ENCODE measurements at places on chromosomes 11 and 22. TPM values are rescaled to one million over a fixed set of nuclear protein-coding genes. Genes with fewer than 3 reads are reported as not detected.

- no peaks in the 10 kb centered on the region for H3K4me1 ChIP-seq
- no peak overlapping the region for H3K27ac ChIP-seq
- DNase-seq: no peak
These were observed 697.1 kb upstream of the FAT3 start for GRCh38 chr11:91527380-91528030.

DNA sequence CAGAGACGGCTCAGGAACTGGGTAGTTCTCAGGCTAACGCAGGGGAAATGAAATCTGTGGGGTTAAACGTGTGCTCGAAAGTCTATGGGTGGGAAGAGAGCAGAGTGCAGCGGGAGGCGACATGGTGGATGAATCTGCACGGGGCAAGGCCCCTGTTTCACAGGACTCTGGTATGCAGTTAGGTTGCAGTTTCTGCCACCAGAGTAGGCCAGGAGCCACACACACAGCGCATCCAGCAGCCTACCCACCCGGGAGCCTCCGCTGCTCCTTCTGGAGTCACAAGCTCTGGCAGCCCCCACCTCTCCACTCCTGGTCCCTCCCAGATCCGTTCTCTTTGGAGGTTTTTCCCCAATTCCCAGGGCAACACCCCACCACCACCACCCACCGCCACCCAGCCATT, 27.0 kb downstream of the SPATA19 start:
- no peak overlapping the region for H3K4me3 ChIP-seq
- H3K27me3 ChIP-seq: no peaks in the 10 kb centered on the region
- DNase-seq: no peak
- no peak overlapping the region for H3K27ac ChIP-seq
- H3K36me3 ChIP-seq: no peaks in the 10 kb centered on the region

DNA sequence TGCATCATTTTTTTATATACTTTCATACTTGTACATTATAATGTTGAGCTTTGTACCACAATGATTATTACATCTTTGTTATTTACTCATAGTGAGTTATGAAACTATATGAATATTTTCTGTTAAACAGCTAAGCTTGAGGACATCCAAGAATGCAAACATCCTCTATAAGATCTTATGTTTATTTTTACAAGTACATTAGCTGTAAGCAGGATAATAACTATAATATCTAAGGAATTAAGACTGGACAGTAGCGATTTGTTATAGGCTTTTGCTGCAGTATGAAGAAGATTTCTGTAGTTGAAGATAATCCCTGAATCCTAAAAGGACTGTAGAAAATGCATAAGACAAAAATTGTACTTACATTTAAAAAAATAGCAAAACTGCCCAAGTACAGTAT, 176.0 kb downstream of the METTL15 start:
- no peak for DNase-seq
- H3K36me3 ChIP-seq: no peaks in the 10 kb centered on the region
- no peak overlapping the region for H3K27ac ChIP-seq
- no peaks in the 10 kb centered on the region for H3K4me1 ChIP-seq
- no peaks in the 10 kb centered on the region for H3K27me3 ChIP-seq

- peak overlapping the region; percentile 71 for H3K4me3 ChIP-seq
- no peak for DNase-seq
- H3K4me1 ChIP-seq: peaks cover 2% of the 10 kb centered on the region
- H3K27ac ChIP-seq: peak overlapping the region; percentile 91
These were observed 483 bp upstream of the HYLS1 start for GRCh38 chr11:125886997-125887372.

- no peak overlapping the region for H3K4me3 ChIP-seq
- H3K4me1 ChIP-seq: no peaks in the 10 kb centered on the region
- H3K27me3 ChIP-seq: no peaks in the 10 kb centered on the region
- no peak overlapping the region for H3K27ac ChIP-seq
These were observed 1325.8 kb downstream of the TBC1D22A start for GRCh38 chr22:48088251-48088650.

DNA sequence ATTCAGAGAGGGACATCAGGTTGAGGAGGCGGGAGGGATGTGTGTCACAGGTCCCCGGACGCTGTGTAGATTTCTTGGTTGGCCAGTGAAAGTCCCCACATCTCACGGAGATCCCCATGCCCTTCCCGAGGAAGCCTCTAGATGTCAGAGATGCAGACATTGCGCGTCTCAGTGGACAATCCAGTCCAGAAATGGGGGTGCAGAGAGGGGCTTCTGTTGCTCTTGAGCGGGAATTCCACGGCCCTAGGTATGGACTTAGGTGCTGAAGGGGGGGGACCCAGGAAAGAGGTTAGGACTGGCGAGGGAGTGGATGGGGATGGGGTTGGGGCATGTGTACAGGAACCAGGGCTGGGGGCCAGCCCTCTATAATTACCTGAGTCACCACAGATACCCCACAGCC, 7.0 kb downstream of the THY1 start:
- H3K27ac ChIP-seq: no peak overlapping the region
- DNase-seq: no peak

DNA sequence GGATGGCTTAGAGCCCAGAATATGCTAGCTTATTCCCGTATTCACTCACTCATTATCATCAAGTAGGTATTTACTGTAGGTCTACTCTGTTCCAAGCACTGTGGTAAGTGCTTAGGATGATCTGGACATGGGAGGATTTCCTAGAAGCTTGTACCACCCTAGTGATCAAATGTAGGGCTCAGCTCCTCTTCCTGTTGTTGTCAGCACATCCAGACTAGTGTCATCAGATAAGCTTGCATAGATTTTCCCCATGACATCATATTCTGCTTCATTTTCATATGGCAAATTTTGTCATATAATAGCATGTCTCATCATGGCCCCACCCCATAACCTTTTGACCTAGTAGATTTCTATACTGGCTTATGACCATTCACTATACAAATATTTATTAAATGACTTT, 19.3 kb upstream of the NUCB2 start:
- H3K4me1 ChIP-seq: no peaks in the 10 kb centered on the region
- H3K4me3 ChIP-seq: no peak overlapping the region
- H3K27ac ChIP-seq: no peak overlapping the region
- DNase-seq: no peak
- no peaks in the 10 kb centered on the region for H3K36me3 ChIP-seq

GRCh38 chr11:58135171-58135570, 9.8 kb upstream of the OR9I1 start:
- H3K4me1 ChIP-seq: no peaks in the 10 kb centered on the region
- H3K27ac ChIP-seq: no peak overlapping the region
- DNase-seq: no peak
- no peaks in the 10 kb centered on the region for H3K36me3 ChIP-seq

DNA sequence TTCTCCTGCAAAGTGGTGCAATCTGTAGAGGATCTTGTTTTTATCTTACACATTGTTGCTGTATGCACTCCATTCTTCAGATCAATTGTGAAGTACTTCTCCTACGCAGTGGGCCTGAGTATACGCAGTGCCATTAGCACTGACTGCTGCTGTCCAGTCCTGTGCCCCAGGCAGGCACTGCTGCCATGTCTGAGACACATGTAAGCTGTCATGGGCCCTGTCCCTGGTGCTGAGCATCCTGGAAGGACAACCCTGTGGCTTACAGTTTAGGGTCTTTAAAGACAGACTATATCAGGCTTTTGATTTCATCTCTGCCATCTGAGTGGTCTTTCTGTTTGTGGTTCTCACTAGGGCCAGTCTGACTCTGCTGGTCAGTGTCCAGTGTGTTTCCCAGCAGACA, 44.8 kb upstream of the PTPN5 start:
- no peak for DNase-seq
- no peaks in the 10 kb centered on the region for H3K4me1 ChIP-seq

DNA sequence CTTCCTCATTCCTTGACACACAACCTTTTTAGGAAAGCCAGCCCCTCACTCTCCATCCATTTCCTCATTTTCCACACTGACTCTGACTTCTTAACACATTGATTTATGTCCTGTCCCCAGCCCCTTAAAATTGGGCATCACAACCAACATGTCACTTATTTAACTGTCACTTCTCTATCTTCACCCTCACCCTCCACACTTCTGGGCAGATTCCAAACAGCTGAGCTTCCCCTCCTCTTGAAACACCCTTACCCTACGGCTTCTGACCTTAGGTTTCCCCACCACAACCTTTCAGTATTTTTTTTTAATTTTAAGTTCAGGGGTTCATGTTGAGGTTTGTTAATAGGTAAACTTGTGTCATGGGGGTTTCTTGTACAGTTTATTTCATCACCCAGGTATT, 696.3 kb downstream of the DLG2 start:
- no peak overlapping the region for H3K27ac ChIP-seq
- H3K4me1 ChIP-seq: no peaks in the 10 kb centered on the region
- H3K4me3 ChIP-seq: no peak overlapping the region
- H3K27me3 ChIP-seq: no peaks in the 10 kb centered on the region

GRCh38 chr22:30181459-30182349, 64.9 kb downstream of the LIF start:
- no peak for DNase-seq
- no peaks in the 10 kb centered on the region for H3K27me3 ChIP-seq
- no peak overlapping the region for H3K27ac ChIP-seq
- no peak overlapping the region for H3K4me3 ChIP-seq

GRCh38 chr11:2090172-2091111, 48.7 kb downstream of the IGF2 start:
- H3K27me3 ChIP-seq: no peaks in the 10 kb centered on the region
- H3K4me3 ChIP-seq: no peak overlapping the region
- H3K36me3 ChIP-seq: no peaks in the 10 kb centered on the region
- peaks cover 8% of the 10 kb centered on the region for H3K4me1 ChIP-seq
- H3K27ac ChIP-seq: no peak overlapping the region

GRCh38 chr22:28942801-28943500, 59.6 kb downstream of the ZNRF3 start:
- DNase-seq: no peak
- H3K27me3 ChIP-seq: no peaks in the 10 kb centered on the region
- no peak overlapping the region for H3K27ac ChIP-seq
- no peak overlapping the region for H3K4me3 ChIP-seq
- peaks cover 27% of the 10 kb centered on the region for H3K4me1 ChIP-seq
- H3K36me3 ChIP-seq: no peaks in the 10 kb centered on the region

DNA sequence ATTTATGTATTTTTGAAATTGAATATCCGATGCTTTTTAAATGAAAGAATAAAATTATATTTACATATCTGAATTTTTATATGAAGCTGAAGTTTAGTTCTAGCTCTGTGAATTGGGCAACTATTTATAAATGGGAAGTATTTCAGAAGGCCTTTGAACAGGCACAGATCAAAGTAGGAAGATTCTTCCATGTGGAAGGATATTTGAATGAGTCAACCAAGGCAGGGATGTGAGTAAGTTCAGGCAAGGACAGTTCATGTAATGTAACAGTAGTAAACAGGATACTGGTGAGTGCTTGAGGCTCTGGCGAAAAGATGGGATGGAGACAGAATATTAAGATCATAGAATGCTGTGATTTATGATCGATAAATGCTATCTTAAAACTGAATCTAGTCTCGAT, 417.8 kb upstream of the CCDC179 start:
- no peak overlapping the region for H3K27ac ChIP-seq
- no peaks in the 10 kb centered on the region for H3K4me1 ChIP-seq
- no peaks in the 10 kb centered on the region for H3K27me3 ChIP-seq
- H3K36me3 ChIP-seq: no peaks in the 10 kb centered on the region

DNA sequence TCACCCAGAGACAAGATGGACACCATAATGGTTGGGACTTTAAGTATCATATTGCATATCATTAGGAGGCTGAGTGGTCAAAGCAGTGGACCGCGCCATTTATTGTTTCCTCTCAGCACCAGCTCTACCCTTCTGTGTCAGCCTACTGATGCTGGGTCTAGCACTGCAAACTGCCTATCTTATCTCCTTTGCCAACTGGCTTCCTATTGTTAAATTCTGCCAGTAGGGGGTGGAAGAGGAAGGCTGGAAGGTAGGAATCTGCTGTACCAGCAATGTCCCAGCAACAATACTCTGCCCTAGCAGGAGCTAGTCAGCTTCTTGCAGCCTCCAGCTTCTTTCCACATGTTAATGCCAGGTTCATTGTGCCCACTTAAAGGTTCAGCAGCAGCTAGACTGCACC, 367.1 kb upstream of the PDGFD start:
- H3K27me3 ChIP-seq: no peaks in the 10 kb centered on the region
- no peaks in the 10 kb centered on the region for H3K36me3 ChIP-seq
- H3K4me3 ChIP-seq: no peak overlapping the region

- no peak overlapping the region for H3K4me3 ChIP-seq
- DNase-seq: no peak
- H3K36me3 ChIP-seq: peaks cover 59% of the 10 kb centered on the region
- H3K4me1 ChIP-seq: peaks cover 11% of the 10 kb centered on the region
These were observed 3.4 kb downstream of the IRF7 start for GRCh38 chr11:612201-612960.

DNA sequence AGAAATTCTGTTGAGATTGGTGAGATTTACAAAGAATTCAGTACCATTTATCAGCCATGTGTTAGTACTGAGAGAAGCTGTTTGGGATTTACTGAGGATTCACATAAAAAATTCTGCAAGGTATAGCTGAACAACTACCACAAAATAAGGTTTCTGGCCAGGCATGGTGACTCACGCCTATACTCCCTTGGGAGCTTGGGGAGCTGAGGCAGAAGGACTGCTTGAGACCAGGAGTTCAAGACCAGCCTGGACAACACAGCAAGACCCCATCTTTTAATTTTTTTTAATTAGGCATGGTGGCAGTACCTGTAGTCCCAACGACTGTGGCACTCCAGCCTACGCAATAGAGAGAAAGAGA, 86.7 kb downstream of the SIK3 start:
- no peaks in the 10 kb centered on the region for H3K36me3 ChIP-seq
- no peaks in the 10 kb centered on the region for H3K4me1 ChIP-seq
- H3K27ac ChIP-seq: no peak overlapping the region
- no peak for DNase-seq
- no peaks in the 10 kb centered on the region for H3K27me3 ChIP-seq

DNA sequence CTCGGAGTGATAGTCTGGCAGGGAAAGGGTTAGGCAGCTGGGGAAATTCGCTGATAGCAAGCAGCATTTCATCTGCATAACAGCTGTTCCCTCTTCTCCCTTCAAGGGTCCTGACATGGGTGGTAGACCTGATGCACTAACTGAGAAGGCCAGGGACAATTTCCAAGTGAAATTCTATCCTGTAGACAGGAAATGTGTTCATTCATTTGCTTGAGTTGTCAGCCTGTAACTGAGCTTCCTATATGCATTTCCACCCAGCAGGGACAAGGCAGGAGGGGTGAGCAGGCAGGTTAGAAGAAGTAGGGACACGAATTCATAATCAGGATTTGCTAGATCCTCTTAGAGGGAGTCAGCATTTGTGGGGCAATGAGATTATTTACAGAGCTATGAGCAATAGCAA, 154.3 kb upstream of the NCAM1 start:
- no peak overlapping the region for H3K4me3 ChIP-seq
- no peaks in the 10 kb centered on the region for H3K27me3 ChIP-seq
- H3K4me1 ChIP-seq: peaks cover 3% of the 10 kb centered on the region
- no peak for DNase-seq

- DNase-seq: no peak
- H3K36me3 ChIP-seq: no peaks in the 10 kb centered on the region
- peaks cover 7% of the 10 kb centered on the region for H3K4me1 ChIP-seq
- H3K27ac ChIP-seq: no peak overlapping the region
These were observed 10.5 kb upstream of the MCHR1 start for GRCh38 chr22:40668611-40669411.

GRCh38 chr22:22927888-22928665, 40.5 kb downstream of the IGLL5 start:
- H3K27me3 ChIP-seq: no peaks in the 10 kb centered on the region
- DNase-seq: no peak
- H3K4me1 ChIP-seq: no peaks in the 10 kb centered on the region
- no peaks in the 10 kb centered on the region for H3K36me3 ChIP-seq
- H3K27ac ChIP-seq: no peak overlapping the region

PRG3 gene
- not detected for total RNA-seq

OR51B2 gene
- total RNA-seq: not detected

KDELR3 gene
- 11.8 TPM for total RNA-seq

TPBGL gene
- total RNA-seq: not detected

SUSD2 gene
- total RNA-seq: 51.0 TPM

VSIG2 gene
- total RNA-seq: not detected

RBMXL2 gene
- total RNA-seq: not detected

OR10A5 gene
- total RNA-seq: not detected

SCGB1C1 gene
- total RNA-seq: not detected

Measured in ascending aorta (tissue), 2 donors.